ENCODE measurements at places on chromosomes 13 and 19. TPM values are rescaled to one million over a fixed set of nuclear protein-coding genes. Genes with fewer than 3 reads are reported as not detected.

- DNase-seq = no peak
These were observed 34.8 kb downstream of the DGKH start for GRCh38 chr13:42083138-42083770.

DNA sequence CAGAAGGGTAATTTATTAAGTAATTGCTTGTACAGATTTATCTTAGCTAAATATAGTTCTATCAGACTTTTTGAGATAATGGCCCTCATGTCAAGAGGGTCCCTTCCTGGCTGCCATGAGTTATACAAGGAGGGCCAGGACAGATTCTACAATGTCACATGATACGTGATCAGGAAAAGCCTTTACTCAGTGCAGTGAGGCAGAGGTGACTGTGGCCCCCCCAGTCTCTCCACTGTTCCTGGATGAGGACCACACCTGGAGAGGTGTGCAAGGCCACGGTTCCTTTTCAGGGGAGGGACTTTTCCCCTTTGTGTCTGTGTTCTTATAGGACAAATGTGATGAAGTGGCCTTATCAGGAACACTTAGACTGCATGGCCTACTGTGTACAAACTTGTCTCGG is 54.3 kb upstream of the LRCH1 start:
- no peak for DNase-seq

GRCh38 chr19:15869873-15870272 is 28.0 kb downstream of the CYP4F2 start:
- DNase-seq = no peak

GRCh38 chr19:32171719-32172151 is 173.7 kb upstream of the ZNF507 start:
- no peak for DNase-seq

GRCh38 chr19:47582320-47582909 is 9.5 kb upstream of the ZNF541 start:
- DNase-seq = no peak

DNA sequence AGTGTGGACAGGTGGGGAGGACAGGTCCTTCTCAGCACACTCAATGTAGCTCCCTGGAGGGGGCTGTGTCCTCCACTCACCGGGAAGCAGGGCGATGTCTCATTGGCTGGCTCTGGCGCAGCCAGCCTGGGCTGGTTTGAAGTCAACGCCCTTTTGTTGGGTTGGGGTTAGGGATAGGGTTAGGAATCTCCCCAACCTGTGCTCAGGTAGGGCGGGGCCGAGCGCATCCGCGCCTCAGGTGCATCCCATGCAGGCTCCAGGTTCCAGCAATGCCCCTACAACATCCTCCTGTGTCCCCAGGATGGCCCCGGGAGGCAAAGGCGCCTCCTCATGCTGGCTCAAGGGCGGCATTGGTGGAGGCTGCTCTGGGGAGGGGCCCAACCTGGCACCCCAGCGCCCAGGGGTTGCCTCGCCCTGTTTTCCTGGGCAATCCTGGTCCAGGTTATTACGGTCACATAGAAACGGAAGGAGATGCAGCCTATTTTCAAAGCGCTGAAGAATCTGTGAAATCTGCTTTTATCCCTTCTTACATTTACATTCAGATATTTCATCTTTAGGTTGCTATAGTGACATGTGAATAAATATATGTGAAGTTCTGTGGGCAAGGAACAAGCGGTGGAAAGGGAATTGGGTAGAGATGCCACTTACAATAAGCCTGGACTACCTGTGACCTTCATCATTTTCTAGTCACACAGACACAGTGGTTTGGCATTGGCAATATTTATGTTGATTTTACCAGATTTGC is 74.3 kb downstream of the TM9SF2 start:
- no peak for DNase-seq

- DNase-seq = no peak
These were observed 23.5 kb downstream of the CARM1 start for GRCh38 chr19:10894911-10895213.

GRCh38 chr19:19655051-19655594 is 8.4 kb downstream of the ATP13A1 start:
- DNase-seq = no peak

GRCh38 chr13:41764558-41764957 is 196.4 kb downstream of the VWA8 start:
- DNase-seq = no peak

DNA sequence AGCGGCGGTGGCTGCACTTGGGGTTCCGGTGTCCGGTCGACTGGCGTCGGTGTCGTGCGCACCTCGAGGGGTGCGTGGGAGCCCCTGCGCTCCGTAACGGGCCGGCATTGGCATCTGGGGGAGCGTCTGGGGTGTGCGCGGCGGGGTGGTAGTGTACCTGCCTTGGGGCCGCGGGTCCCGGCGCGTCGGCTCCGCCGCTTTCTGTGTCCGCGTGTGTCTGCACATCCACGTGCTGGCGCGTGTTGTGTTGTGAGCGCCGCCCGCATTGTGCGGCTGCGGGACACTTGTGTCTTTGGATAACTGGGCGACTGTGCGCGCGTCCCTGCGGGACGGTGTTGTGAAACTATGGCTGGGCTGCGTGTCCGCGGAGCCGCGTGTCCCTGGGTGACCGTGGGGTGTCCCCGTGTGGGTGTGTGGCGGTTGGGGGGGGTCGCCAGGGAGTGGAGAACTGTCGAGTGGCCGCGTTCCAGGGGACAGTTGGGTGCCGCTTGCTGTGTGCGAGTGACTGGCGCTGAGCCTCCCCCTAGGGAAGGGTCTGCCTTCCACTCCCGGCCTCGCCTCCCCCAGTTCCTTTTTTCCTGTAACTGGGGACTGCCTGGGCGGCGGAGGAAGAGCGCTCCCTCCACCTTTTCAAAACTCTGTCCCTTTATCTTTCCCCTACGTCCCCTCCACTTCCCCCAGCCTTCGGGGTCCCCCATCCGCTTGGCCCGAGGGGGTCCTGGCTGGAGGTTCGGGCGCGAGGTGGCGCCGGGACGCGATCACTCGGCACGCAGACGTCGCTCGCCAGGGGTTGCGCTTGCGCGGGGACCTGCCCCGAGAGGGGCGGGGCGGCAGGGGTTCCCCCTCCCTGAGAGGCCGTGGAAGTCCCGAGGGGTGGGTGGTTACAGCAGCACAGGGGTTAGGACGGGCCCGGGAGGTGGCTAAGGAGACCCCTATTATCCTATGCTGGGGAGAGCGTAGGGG is 5.7 kb upstream of the NFIC start:
- DNase-seq = peak; percentile 70

The CPAMD8 gene
- polyA plus RNA-seq = 0.88 TPM

The AP1M2 gene
- not detected for polyA plus RNA-seq

The SYNGR4 gene
- not detected for polyA plus RNA-seq

Measured in CD4-positive, alpha-beta memory T cell (primary cell).